ENCODE measurements at places on chromosomes 16 and 17.

GRCh38 chr16:48450367-48450766, 65.2 kb upstream of the SIAH1 start:
- no peak for DNase-seq

GRCh38 chr16:68356919-68357286, 46.1 kb downstream of the PRMT7 start:
- DNase-seq = no peak

- DNase-seq = no peak
Observed at GRCh38 chr17:7119314-7119713, 4.7 kb upstream of the ASGR2 start.

DNA sequence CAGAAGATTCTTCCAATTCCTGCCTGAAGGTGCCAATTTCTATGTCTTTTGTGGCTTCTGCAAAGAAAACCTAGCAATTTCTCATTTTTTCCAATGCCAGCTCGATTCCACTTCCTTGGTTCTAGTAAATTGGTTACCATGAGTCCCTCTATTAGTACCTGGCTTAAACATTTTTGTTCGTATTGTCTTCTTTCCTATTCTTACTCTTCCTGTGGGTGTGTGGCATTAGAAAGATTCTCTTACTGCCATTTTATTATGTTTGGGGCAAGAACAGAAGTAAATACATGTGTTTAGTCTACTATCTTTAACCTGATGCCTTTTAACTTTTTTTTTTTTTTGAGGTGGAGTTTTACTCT, 20.3 kb upstream of the MAPK3 start:
- no peak for DNase-seq

DNA sequence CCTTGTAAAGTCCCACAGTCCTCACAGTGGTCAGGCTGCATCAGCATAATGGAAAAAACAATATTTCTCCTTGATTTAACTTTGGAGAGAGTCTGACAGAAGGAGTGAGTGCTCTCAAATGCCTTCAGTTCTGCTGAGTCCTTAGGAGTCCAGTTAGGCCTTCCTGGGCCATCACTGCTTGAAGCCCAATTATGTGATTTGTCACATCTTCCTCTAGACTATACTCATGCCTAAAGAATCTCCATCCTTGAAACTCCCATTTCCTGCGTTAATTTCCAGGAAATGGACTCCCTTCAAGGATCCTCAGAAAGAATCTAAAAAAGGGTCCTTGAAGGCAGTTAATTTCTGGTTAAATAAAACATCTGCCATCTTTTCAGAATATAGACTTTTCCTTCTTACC, 52.8 kb downstream of the SLFN5 start:
- DNase-seq = no peak

DNA sequence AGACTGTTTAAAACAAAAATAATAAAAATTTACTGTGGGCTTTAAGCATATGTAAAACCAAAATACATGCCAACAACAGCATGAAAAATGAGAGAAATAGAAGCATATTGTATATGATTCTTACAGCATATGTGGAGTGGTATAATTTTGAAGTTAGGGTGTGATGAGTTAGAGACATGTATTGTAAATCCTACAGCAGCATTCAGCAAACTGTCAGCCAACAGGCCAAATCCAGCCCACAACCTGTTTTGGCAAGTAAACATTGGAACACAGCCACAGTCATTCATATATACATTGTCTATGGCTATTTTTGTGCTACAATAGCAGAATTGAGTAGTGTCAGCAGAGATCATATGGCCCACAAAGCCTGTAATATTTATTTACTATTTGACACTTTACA, 42.3 kb downstream of the ZNF18 start:
- no peak for DNase-seq

DNA sequence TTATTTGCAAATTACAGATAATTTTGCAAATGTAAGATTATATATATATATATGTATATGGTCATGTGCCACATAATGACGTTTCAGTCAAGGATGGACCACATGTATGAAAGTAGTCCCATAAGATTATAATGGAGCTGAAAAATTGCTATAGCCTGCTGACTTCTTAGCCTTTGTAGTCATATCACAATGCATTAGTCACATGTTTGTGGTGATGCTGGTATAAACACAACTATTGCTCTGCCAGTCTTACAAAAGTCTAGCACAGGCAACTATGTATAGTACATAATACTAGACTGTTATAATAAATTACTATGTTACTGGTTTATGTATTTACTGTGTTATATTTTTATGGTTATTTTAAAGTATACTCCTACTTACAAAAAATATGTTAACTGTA, 444.3 kb downstream of the KCNJ2 start:
- no peak for DNase-seq

DNA sequence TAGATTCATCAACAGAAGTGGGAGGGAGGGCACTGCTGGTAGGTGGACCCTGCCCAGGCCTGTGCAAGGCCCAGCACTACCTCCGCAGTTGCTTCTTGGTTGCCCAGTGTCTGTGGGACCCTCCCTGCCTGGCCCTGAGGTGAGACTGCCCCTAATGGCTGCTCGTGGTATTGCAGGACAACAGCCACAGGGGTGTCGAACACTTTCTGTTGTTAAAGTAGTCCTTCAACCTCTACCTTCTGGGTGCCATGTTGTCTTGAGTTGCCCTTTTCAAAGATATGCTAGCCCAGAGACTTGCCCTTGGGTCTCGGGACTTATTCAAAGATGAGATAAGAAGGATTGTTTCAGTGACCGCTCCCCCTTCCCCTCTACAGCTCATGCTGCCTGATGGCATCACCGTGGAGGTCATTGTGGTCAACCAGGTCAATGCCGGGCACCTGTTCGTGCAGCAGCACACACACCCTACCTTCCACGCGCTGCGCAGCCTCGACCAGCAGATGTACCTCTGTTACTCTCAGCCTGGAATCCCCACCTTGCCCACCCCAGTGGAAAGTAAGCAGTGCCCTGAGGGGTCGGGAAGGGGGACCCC, 29.1 kb downstream of the AKAP1 start:
- DNase-seq = peak; percentile 65

GRCh38 chr17:28369684-28370034, 448 bp downstream of the VTN start:
- DNase-seq = no peak

- DNase-seq = no peak
Observed at GRCh38 chr16:2008009-2008526, 1.6 kb downstream of the ZNF598 start.

GRCh38 chr17:73801455-73802100, 157.3 kb upstream of the SDK2 start:
- DNase-seq = no peak

DNA sequence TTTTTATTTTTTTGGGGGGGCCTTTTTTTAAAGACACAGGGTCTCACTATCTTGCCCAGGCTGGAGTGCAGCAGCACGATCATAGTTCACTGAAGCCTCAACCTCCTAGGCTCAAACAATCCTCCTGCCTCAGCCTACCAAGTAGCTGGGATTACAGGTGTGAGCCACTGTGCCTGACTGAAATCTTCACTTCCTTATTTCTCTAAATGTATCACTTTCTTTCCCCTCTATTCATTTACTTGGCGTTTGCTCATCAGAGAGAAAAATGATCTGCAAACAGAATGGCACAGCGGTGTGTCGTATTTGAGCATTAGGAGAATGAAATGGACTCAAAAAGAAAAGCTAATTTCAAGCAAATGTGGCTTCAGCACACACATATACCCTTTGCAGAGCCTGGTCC, 44.3 kb upstream of the CDH5 start:
- DNase-seq = no peak

GRCh38 chr17:63476854-63477479, at the start of gene ACE:
Gene ACE (plus strand): TSS chr17:63477061. CDS start chr17:63477095, 34 bp downstream.
- DNase-seq = peak; percentile 12

DNA sequence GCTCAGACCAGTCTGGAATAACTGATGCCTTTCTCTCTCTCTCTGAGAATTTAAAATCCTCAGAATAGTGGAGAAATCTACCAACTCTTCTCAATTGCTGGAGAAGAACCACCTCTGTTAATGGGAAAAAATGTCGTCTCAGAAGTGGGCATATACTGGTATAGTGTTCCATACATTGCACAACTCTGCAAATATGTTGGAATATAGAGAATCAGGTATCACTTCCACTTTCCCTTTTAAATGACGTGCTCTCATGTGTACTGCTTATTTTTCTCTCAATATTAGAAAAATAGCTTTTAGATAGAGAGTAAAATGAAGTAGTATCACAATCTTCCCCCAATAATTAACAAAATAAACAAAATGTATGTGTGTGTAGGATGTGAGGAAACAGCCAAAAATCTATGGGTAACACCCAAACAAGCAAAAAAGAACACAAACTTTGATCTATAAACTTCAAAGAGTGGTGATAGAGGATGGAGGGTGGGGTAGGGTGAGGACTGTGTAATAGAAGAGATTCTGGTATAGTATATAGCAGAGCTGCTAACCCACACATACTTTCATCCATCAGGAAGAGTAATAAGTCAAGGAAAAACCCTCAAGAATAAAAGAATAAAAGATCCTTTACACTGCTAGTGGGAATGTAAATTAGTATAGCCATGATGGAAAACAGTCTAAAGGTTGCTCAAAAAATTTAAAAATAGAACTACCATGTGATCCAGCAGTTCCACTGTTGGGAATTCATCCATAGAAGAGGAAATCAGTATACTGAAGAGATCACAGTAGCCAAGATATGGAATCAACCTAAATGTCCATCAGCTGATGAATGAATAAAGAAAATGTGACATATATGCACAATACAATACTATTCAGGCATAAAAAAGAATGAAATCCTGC, 46.9 kb downstream of the NFATC3 start:
- DNase-seq = no peak

DNA sequence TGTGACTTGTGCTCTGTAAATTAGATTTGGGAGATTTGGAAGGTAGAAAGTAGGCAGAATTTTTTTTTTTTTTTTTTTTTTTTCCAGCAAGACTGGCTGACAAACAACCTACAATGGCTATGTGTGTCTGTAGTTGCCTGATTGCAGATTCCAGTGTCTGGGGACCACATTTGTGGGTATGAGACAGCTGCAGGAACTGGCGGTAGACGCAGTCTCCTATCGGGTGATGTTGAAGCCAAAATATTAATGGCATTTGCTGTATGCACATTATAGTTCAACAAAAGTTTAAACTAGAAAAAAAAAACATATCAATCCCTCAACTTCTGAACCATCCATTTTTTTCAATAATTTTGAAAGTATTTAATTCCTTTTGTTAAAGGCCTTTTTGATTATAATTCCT, 665.2 kb downstream of the TOX3 start:
- no peak for DNase-seq

GRCh38 chr17:79902146-79902791, 63.0 kb upstream of the CBX4 start:
- no peak for DNase-seq

DNA sequence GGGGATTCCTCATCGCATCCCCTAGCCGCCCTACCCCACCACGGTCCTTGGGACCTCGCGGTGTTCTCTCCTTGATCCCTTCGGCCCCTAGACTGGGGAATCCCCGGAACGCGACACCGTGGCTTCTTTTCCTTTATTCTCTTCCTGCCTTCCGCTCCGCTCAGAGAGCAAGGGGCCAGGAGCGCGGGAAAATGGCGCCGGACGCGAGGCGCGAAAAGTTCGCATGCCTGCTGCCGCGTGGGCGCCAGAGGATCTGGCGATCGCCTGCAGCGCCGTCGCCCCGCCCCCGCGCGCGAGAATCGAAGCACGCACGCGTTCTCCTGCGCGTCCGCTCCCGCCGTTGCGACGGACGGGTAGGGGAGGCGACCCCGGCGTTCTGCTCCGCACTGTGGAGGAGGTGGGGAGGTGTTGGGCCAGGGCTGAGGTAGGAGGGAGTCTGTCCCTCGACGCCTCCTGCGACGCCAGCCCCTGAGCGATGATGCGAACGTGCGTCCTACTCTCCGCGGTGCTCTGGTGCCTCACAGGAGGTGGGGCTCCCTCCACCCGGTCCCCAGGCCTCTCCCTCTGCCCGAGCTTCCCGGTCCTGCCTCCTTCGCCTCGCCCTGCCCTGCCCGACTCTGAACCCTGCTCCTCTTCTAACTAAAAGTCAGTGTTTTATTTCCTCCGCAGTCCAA, at the start of gene ZPBP2:
ZPBP2 (plus strand) TSS at position 323 of the 674 bp plus-strand sequence; CDS start at position 476, 153 bp downstream.
- DNase-seq = peak; percentile 24

GRCh38 chr16:67862623-67863583, 9.9 kb upstream of the EDC4 start:
- DNase-seq = no peak

- no peak for DNase-seq
Observed at GRCh38 chr17:12867726-12868125, 78.4 kb downstream of the ARHGAP44 start.

DNA sequence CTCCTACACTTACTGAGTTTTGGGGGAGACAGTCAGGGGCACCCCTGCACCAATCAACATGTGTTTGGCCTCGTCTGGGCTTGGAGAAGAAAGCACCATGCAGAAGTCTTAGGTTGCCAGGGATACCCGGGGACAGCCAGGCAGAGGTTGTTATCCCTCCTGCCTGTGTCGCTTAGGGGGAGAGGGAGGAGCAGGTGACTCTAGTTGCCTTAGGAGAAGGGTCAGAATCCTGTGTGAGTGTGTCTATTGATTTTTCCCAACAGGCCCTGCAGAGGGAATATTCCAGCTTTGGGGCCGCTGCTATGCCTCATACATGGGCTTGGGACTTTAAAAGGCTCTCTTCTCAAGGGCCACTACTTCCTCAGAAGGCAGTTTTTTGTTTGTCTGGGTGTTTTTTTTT, 89.1 kb downstream of the RGS9 start:
- no peak for DNase-seq

GRCh38 chr16:78045865-78046581, 23.7 kb downstream of the CLEC3A start:
- DNase-seq = peak; percentile 0

DNA sequence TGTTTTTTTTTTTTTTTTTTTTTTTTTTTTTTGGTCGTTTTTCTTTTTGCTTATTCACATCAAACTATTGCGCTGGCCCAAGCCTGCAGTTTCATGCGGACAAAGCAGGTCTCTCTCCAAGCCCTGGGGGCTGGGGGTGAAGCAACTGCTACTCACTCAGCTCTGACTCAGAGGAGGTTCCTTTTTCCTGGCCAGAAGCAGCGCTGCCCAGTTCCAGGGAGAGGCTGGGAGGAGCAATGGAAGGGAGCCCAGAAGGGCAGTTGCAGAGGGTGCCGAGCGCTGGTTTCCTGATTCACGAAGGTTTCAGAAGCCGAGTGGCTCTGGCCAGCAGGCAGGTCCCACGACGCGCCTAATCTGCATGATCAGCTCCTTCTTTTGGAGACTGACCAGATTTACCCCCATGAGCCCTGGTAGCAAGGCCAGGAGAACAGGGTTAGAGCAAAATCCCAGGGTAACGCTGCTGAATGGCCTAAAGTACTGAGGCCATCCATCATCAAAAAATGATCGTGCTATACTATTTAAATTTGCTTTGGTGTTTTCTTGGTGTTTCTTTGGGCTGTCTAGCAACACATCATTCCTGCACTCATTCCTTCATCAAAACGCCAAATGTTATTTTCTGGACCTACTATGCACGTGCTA, 144.7 kb upstream of the SOX9 start:
- no peak for DNase-seq
